Hair follicle dermal papilla cell (primary cell): ENCODE measurements at places on chromosomes 1 and 21. TPM values are rescaled to one million over a fixed set of nuclear protein-coding genes. Genes with fewer than 3 reads are reported as not detected.

MORC3 gene
- 28.7 and 42.7 TPM in 2 replicates for total RNA-seq

VN1R5 gene
- total RNA-seq = not detected in 2 replicates

LY9 gene
- not detected in 2 replicates for total RNA-seq

VWA5B1 gene
- not detected in 2 replicates for total RNA-seq

HAO2 gene
- under 0.01 TPM in 1 of 2 replicates, not detected in the other for total RNA-seq

PCSK9 gene
- 14.8 and 18.3 TPM in 2 replicates for total RNA-seq

CFHR1 gene
- total RNA-seq = 0.16 TPM in 1 of 2 replicates, not detected in the other

FAM177B gene
- total RNA-seq = not detected in 2 replicates

C1orf198 gene
- 416 and 431 TPM in 2 replicates for total RNA-seq
